Breast epithelium (tissue), 4 donors: ENCODE measurements at places on chromosomes 6 and 20. TPM values are rescaled to one million over a fixed set of nuclear protein-coding genes. Genes with fewer than 3 reads are reported as not detected.

DNA sequence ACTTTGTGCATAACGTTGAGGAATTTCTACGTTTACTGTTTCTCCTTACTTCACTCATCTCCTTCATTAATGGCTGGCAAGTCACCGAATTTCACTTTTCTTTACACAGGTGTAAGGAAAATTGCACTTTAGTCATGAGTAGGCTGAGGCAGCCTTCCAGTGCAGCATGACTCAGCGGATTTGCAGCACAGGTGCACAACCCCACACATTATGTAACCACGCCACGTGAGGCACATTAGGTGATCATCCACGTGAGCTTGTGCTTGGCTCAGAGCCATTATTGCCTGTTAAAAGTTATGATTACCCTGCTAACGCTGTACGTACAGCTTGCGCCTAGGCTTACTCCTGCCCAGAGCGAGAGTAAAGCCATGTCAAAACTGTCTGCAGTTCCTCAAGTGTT lies 158.8 kb downstream of the NKAIN2 start:
- H3K27ac ChIP-seq: no peak overlapping the region
- H3K4me3 ChIP-seq: no peak overlapping the region
- H3K36me3 ChIP-seq: no peaks in the 10 kb centered on the region
- no peaks in the 10 kb centered on the region for H3K4me1 ChIP-seq
- no peak for DNase-seq

SMLR1 gene
- total RNA-seq: not detected

CGA gene
- total RNA-seq: not detected

GRCh38 chr20:12327205-12327604 lies 409.5 kb downstream of the BTBD3 start:
- DNase-seq: no peak
- H3K27me3 ChIP-seq: no peaks in the 10 kb centered on the region
- H3K36me3 ChIP-seq: no peaks in the 10 kb centered on the region
- no peak overlapping the region for H3K27ac ChIP-seq

PRL gene
- not detected for total RNA-seq

PRICKLE4 gene
- total RNA-seq: 5.3 TPM
